H7 (cell line): ENCODE measurements at places on chromosomes 3 and 15. TPM values are rescaled to one million over a fixed set of nuclear protein-coding genes. Genes with fewer than 3 reads are reported as not detected.
A peak's percentile ranks its signal among the peaks of the same experiment; 100 is the strongest.

The CCDC54 gene
- total RNA-seq: not detected in 2 replicates

The RBP2 gene
- total RNA-seq: not detected in 2 replicates

The ADAMTS7 gene
- 14.3 and 20.2 TPM in 2 replicates for total RNA-seq

The SI gene
- total RNA-seq: not detected in 2 replicates

The AMIGO3 gene
- total RNA-seq: 5.7 and 5.8 TPM in 2 replicates

DNA sequence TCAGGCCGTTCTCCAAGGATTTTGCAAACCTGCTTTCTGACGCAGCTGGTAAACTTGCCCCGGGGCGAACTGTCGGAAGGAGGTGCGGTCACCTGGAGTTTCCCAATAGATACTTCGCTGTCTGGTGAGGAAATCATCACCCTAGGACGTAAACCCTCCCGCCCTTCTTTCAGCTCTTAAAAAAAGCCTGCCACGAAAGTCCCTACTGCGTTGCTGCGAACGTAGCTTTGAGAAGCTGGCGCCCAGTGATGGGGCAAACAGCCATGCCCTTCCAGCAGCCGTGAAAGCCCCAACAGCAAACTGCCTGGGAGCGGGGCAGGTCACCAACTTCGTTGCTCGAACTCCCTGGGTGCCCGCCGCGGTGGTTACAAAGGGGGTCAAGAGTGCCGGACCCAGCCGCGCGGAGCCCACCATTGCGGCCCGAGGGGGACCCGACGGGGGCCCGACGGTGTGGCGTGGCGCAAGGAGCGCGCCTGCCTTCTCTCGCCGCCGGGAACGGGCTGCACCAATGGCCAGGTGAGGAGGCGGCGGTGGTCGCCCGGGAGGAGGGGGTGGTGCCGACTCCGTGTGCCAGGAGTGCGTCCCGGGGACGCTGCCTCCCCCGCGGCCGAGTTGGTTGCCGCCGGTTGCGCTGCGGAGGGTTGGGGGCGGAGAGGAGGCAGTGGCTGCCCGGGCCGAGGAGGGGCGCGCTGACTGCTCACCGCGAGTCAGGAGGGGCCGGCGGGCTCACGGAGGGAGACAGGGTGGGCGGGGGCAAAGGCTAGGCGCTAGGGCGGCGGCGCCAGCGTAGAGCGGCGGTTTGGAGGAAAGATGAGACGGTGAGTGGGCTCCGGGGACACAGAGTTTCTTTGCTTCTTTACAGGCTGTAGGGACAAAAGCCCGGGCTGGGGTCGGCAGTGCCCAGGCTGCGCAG is at the start of gene PHLDB2:
TSS of gene PHLDB2 (plus strand) at position 205 of the 913 bp plus-strand sequence. CDS start 24,813 bp downstream, outside the sequence.
- peak; percentile 92 for DNase-seq

GRCh38 chr3:39384665-39385000 is 1.5 kb downstream of the SLC25A38 start:
- no peak for DNase-seq

- no peak for DNase-seq
Observed at GRCh38 chr3:194840661-194841514, 155.2 kb downstream of the FAM43A start.

DNA sequence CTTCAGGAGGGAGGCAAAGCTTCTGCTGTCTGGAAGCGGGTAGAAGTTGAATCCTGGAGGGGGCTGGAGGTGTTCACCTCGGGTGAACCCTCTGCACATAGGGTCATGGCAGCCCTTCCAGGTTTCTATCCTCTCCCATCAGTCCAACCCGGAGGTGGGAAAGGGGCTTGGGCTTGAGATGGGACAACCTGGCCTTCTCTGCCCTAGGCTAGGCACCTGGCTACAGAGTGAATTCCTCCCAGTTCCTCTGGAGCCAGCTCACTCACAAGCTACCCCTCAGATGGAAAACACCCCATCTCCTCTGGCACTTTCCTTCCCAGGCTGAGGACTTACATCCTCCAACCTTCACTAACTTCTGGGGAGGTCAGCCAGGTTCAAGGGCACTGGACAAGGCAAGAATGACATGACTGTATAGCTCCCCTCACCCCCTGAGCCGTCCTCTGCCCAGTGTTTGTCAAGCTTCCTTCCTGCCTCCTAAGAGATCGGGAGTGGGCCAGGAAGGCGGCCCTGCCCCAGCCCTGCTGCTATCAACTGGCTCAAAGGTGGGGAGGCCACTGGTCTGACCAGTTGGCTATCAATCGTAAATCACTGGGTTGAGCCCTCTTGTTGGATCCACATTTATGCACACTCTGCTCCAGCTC is 45.8 kb downstream of the KLF15 start:
- no peak for DNase-seq

DNA sequence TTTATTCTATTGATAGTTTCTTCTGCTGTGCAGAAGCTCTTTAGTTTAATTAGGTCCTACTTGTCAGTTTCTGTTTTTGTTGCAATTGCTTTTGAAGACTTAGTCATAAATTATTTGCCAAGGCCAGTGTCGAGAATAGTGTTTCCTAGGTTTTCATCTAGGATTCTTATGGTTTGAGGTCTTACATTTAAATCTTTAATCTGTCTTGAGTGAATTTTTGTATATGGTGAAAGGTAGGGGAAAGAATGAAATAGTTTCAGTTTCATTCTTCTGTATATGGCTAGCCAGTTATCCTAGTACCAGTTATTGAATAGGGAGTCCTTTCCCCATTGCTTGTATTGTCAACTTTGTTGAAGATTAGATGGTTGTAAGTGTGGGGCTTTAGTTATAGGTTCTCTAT is 10.6 kb upstream of the GCSAM start:
- no peak for DNase-seq

DNA sequence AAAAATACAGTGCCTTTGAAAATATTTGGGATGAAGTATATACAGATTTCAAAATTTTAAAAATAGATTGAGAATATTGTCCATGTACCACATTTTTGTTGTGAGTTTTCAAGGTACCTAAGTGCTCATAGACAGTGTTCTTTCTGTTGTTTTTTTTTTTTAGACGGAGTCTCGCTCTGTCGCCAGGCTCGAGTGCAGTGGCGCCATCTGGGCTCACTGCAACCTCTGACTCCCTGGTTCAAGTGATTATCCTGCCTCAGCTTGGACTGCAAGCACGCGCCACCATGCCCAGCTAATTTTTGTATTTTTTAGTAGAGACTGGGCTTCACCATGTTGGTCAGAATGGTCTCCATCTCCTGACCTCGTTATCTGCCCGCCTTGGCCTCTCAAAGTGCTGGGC is 223.9 kb downstream of the MCTP2 start:
- no peak for DNase-seq

- no peak for DNase-seq
Observed at GRCh38 chr15:77186594-77187011, 115.7 kb upstream of the TSPAN3 start.

DNA sequence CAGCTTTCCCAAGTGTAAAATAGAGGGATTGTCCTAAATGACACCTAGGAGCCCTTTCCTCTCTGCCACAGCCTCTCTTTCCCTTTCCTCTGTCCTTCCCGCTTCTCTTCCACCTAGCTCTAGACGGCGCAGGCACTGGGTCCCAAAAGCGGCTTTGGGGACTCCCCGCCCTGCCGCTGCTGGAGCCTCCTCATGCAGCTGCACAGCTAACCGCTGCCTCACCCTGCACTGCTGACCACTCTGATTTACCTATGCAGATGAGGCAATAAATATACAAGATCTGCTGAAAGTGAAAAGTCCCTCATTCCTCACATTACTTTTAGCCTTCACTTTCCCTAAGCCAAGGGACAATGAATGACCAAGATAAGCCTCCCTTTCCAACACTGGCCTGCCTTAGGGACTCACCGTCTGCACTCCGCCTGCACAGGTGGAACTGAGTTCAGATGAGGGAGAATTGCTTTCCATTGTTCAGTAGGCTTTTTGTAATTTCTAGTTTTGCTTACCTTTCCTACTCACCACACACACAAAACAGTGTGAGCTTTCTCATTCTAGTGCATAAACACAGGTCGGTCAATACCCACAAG is 197.5 kb upstream of the BCL6 start:
- no peak for DNase-seq

- DNase-seq: peak; percentile 49
Observed at GRCh38 chr3:119401503-119402440, 61.6 kb downstream of the TMEM39A start.

DNA sequence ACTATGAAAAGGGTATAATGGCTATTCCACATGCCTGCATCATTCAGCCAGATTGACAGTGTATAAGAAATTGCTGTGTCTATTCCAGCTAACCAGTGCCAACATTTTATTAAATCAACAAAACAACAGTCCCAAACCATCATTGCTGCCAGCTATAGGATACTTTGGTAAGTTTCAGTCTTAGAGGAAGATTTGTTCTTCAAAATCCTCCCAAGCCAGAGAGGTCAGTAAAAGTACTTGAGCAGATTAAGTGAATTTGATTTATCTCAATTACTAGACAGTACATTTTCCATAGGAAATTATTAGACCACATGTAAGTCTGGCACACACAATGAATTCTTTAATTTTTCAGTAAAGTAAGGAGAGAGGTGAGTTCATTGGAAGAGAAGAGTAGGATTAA is 50.7 kb downstream of the TFG start:
- no peak for DNase-seq

DNA sequence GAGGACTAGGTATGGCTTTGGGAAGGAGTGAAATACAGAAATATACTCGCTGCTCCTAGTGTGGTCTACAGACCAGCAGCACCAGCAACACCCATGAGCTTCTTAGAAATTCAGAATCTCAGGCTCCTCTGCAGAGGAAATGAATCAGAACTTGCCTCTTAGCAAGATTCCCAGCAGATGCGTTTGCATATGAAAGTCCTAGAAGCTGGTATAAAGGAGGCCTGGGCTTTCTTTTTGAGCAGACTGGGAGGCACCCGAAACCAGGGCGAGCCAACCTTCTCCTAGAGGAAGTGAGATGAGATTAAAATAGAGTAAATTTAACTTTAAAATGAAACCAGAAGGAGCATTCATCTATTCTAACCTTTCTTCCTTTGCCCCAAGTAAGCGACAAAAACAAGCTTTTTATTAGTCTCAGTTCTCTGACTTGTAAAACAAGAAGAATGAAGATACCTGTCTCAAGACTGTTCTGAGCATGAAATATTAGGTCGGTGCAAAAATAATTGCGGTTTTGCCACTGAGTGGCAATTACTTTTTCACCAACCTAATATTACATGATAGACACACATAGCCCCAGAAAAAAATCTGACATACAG is 140.0 kb downstream of the PDZRN3 start:
- DNase-seq: peak; percentile 43

DNA sequence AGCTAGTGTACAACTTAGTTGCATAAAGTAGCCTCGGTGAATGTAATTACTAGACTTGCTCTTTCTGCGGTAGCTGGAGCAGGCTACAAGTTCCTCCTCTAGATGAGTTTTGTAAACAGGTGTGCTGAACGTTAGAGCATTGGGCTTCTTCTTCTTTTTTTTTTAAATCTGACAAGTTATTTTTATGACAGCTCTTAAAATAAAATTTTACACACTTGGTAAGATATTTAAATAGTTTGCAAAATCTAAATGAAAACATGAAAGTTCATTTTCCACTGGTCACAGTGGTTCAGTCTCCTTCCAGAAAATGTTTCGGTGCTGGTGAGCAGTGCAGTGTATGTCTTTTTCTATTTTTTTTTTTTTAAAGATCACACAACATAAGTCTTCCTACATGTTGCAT is 3.0 kb downstream of the CCR9 start:
- no peak for DNase-seq

DNA sequence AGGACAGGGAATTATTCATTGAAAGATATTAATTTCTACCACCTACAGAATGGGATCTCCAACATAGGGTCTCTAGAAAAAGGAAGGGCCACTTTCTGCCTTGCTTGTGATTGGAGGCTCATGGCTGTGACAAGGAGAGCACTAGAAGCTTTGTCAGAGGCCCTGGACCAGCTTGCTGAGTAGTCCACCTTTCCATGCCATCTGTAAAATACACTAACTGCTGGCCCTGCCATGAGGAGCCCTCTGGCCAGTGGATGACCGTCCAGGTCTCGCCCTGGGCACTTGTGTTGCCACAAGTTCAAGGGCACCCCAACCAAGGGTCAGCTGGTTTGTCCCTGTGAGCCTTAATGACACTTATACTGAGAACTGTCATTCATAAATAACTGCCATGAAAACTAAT is 1.6 kb upstream of the SYNM start:
- DNase-seq: no peak

DNA sequence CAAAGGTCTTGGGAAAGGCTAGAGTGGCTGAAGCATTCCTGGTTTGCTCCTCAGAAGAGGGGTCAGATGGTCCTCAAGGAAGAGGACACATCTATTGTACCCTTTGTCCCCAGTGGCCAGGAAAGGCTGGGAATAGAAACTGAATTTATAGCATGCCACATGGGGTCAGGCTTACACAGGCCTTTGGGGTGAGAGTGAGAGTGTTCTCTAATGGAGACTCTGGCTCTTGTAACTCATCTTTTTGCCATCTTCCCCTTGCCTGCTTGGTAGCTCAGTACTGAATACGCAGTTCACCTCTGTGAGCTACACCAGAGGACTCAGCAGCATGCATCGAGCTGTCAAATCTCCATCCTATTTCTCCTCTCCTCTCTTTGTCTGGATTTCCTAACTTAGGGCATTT is 87.5 kb downstream of the ATP2B2 start:
- DNase-seq: no peak

DNA sequence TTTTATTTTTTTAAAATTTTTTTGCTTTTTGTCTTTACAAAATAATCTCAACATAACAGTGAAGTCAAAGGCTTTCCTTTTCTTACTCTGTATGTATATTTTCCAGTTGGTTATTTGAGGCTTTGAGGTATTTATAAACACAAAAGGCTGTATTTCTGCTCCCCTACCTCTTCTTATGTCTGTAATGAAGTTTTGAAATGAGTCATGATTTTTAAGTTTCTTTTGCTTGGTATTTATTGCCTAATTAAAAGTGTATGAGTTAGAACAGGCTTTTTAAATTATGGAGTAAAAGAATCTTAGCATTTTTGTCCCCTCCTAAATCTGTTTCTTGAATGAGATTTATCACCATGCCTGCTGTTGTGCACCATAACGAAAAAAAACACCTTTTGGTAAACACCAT is 66.0 kb downstream of the DCUN1D1 start:
- DNase-seq: no peak

DNA sequence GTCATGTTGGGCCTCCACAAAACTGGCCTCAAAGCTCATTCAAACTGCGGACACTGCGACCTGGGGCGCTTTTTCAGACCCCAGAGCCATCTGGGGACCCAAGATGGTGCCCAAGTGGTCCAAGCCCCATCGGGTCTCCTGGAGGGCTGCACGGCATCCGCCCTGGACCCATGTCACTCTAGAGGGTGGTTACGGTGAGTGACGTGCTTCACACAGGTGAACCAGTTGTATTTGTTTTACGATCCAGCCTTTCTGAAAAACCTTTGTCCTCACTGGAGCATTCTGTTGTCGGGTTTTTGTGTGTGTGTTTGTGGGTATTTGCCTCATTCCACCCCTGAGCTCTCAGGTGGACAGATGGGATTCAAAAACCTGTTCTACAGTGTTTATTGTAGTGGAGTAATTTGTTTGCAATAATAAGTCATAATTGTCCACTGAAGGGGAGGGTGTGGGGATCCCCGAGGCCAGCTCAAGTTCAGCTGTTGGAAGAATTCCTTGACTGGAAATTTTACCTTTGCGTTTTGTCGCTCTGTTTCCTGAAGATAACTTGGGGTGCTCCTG is 1.9 kb downstream of the SLC51A start:
- no peak for DNase-seq
